Stimulated activated CD4-positive, alpha-beta T cell treated with anti-CD3 and anti-CD28 coated beads, Interleukin-15, amount 100 ng/mL, for 48 hours (primary cell): ENCODE measurements at places on chromosomes 1 and 21.
A peak's percentile ranks its signal among the peaks of the same experiment; 100 is the strongest.

DNA sequence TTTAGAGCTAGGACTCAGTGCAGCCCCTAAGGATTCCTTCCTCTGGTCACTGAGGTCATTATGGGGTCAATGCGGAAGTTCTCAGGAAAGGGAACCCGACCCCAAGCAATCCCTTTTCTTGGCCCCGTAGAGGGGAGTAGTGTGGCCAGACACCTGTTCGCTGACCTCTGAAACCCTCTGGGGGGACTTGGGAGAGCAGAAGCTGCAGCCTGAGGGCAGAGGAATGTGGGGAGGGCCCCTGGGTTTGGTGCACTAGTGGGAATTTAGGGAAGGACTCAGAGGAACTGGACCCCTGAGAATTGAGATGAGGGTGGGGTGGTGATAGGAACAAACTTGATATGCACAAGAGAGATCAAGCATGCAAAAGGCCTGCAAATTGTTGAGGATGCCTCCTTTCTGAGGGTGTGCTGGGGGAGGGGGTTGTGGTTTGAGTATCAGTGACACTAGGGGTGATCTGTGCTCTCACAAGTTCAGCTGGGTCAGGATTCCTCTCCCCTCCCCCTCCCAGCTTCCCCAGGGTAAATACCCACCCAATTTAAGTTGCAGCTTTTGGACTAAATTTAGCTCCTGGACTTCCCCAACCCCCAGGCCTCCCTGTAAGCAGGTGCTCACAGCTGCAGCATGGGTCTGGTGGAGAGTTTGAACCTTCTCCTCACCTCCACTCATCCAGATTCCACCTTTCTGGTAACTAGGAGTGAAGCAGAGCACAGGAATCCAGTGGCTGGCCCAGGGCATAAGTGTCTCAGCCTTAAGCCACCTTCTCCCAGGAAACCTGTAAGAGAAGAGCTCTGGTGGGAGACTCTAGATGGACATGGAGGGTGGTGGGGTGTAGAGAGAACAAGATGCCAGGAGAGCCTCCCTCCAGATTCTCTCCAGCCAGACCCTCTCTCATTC is 13.5 kb downstream of the ADAMTSL4 start:
- DNase-seq: peak; percentile 75

DNA sequence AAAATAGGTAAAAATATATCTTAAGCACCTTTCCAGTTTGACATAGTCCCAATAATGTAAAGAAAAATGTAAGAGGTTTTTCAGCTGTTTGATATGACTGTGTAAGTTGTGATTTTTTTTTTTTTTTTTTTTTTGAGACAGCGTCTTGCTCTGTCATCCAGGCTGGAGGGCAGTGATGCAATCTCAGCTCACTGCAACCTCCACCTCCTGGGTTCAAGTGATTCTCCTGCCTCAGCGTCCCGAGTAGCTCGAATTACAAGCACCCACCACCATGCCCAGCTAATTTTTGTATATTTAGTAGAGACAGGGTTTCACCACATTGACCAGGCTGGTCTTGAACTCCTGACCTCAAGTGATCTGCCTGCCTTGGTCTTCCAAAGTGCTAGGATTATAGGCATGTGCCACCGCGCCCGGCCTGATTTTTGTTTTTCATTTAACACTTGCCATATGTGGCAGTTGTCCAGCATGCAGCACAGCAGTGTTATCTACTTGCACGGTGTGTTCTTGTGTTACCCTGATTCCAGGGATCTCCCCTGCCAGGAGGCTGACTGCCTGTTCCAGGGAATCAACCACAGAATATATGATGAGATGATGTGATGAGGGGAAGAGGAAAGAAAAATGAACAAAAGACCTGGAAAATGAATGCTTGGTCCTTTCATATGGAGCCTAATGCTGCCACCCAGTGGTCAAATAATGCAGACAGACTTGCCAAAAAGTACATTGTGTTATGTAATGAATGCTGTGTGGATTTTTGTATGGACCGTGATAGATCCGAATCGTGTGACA is 79.0 kb downstream of the RAVER2 start:
- peak; percentile 47 for DNase-seq

- no peak for DNase-seq
These were observed 108.9 kb downstream of the CAPN8 start for GRCh38 chr1:223556414-223557129.

DNA sequence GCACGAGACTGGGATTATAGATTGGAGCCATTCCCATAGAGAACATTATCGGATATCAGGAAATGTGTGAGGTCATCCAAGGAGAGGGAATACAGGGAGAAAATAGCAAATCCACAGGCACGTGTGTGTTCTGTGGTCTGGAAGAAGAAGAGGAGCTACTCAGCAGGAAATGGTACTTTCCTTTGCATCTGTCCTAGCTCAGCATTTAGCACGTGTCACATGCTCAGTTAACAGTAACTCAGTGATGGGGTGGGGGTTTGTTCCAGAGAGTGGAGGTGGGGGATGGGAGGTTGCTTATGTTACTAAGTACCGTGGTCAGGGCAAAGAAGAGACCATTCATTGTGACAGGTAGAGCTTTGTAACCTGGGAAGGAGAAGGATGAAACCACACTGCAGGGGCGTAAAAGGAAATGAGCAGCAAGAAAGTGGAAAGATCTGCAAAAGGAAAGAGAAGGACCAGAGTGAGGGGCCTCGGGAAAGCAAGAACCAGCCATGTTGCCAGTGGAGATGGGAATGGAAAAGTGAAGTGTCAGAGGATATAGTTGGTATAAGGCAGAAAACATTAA is 100.4 kb downstream of the ATP5PO start:
- no peak for DNase-seq

GRCh38 chr1:160575112-160575664 is 4.1 kb downstream of the CD84 start:
- no peak for DNase-seq

DNA sequence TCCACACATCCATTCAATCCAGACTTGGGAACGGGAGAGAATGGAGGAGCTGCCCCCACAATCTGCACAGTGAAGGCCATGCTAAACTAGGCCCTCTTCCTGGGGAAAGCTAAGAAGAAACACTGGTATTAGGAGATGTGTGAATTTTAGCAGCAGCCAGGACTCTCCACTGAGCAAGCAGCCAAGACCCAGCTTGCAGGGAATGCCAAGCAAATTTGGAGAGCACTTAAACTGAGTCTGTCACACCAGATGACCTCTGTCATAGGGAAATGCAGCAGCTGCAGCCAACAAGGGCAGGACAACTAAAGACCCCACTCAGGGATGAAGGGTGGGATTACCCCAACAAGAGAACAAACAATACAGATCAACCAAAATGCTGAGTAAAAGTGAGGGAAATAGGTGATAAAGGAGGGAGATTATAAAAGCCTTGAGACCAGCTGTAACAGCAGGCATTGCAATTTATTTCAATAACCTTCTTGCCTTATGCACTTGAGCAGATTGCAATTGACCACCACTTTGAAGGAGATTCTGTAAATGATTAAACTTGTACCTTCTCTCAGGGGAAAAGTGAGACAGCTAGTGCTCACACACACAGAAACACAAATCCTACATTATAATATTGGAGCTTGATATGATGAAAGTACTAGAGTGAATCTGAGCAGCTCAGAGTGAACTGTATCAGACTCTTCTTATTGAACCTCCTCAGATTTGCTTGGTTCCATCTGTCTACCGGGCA is 2.5 kb upstream of the CLCA1 start:
- DNase-seq: no peak

- DNase-seq: no peak
These were observed 989 bp downstream of the ACTA1 start for GRCh38 chr1:229432905-229433304.

GRCh38 chr1:52281518-52281917 is 84.5 kb downstream of the CC2D1B start:
- DNase-seq: no peak

- DNase-seq: no peak
These were observed 19.9 kb upstream of the NRIP1 start for GRCh38 chr21:15084668-15085067.

- no peak for DNase-seq
These were observed 39.1 kb upstream of the EFCAB14 start for GRCh38 chr1:46757956-46758528.

- DNase-seq: no peak
These were observed 11.5 kb downstream of the SLC2A7 start for GRCh38 chr1:9014475-9015375.

GRCh38 chr21:45460011-45460565 is 55.1 kb downstream of the COL18A1 start:
- no peak for DNase-seq

DNA sequence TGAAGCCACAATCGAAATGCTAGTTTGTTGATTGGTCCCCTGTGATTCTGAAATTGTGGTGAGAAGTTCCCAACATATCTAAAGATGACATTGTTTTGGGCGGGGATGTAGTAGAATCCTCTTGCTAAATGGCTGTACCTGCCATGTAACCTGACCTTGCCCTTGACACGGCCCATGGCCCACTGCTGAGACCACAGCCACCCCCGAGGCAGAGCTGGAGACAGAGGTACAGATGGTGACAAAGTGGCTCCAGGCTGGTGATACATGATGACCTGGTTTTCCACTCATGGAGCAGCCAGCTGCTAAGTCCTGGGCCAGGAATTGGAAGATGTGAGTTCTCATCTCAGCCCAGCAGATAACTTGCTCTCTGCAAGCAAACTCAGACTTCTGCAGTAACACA is 226.5 kb downstream of the FOXD2 start:
- DNase-seq: no peak

- DNase-seq: no peak
These were observed 93.3 kb downstream of the PDE9A start for GRCh38 chr21:42746593-42747275.

GRCh38 chr1:242043165-242043564 is 44.3 kb upstream of the MAP1LC3C start:
- no peak for DNase-seq
